ENCODE measurements at places on chromosomes 5 and 9.

DNA sequence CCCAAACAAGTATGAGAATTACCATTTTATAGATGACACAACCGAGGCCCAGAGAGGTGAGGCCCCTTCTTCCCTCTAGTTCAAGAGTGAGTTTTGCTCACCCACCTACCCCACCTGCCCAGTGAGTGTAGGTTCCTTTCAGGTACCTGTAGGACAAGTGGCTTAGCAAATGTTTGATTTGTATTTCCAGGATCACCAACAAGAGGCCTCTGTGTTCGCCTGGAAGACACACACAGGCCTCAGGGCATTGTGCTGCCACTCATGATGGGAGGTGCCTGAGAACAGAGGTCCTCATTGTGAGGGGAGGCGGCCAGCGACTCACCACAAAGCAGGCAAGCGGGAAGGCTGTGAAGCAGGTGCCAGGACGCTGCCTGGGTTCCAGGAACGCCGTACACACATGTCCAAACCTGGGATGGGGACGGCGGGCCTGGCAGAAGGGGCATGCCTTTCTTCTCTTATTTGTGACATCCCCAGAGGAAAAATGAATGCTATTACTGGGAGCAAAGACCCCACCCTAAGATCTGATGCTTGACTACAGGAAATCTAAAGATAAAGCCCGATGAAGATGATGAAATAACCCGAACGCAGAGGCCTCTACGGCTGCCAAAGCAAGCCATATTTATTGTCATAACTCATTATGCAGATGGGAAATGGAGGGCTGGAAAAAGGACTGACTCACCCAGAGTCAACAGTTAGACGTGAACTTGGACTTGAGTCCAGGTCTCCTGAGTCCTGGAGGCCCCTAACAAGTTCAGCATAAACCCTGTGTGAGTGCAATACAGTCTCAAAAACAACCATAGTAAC is 60.2 kb upstream of the SLC25A51 start:
- DNase-seq = peak; percentile 52

GRCh38 chr5:168583742-168584482 is 4.7 kb upstream of the PANK3 start:
- DNase-seq = no peak

DNA sequence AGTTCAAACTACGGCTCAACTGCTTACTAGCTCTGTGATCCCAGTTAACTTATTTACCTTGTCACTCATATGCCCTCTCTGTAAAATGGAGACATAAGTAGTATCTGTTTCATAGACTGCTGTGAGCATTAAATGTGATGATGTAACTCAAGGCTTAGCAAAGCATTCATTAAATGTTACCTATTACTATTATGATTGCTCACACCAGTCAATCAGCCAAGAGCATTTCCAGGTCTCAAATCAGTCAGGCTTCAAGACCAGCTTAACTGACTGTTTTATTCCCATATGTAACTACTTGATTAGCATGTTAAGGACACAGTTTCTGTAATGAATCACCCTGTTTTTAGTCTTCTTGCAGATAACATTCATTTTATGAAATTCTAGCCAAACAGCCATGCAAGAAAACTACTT is 413.3 kb downstream of the MLLT3 start:
- DNase-seq = no peak

GRCh38 chr5:73974871-73975360 is 348.9 kb downstream of the ARHGEF28 start:
- DNase-seq = no peak

GRCh38 chr9:4970970-4971641 is 14.0 kb upstream of the JAK2 start:
- DNase-seq = no peak

DNA sequence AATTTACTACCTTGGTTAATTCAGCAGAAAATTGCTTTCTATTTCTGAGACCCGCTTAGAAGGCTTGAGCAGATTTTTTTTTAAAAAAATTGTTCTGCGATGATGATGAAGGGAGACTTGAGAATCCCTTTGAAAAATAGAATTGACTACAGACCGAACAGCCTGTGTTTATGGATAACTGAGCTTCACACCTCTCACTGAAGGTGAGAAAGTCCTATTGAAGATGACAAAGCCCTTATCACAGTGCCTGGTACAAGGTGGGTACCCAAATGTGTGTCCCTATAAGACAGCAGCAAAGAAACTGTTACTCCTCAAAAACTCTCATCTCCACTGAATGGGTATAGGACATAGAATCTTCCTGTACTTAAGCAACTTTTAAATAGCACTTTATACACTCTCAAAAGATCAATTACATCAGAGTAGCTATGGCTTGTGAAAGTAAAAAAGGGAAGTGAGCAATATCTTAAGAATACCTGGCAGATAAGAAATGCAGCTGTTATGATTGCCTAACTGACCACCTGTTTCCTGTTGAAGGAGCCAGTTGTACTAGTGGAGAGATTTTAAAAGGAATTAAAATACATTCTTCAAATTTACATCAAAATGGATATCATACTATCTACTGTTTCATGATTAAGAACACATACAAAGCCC is 419.7 kb downstream of the CHSY3 start:
- DNase-seq = no peak

DNA sequence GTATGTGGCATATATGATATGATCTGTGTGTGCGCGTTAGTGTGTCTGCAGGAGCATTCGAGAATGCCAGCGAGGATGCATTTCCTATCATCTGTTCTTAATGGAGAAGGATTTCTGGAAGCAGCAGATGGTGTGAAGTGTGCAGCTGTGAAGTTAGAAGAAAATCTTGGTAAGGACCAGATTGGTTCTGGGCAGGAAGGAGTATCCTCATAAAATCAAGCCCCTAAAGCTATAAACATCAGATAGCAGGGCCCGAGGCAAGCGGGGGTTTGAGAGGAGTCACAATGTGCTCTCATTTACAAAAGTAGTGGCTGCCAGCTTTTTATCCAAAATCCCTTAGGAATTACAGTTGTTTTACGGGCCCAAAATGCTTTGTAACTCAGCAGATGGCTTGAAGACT is 40.0 kb downstream of the DAPK1 start:
- no peak for DNase-seq

DNA sequence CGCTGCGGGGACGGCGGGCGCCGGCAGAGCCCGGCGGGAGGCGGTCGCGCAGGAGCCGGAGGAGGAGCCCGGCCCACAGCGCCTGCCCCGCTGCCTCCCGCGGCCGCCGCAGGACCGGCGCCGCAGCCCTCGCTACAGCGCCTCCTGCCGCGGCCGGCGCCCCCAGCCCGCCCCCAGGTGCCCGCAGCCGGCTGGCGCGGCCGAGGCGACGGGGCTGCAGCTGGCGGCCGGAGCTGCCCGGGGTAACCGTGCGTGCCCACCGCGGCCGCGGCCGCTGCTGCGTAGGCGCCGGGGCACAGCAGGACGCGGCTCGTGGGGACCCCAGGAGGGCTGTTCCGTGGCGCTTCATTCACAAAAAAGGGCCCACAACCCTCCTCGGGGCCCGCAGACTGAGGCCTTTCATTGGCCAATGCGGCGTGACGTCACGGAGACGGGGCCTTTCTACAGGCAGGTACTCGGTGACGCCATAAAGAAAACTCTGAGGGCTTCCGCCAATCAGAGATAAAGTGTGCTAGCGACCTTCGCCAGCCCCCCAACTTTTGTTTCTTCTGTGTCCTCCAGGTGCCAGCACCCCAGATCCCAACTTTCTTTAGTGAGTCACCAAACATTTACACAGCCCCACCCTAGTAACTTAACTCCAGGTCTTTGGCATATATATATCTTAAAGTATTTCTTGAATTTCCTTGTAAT is at the start of gene CDC14B:
Gene CDC14B, minus strand, starts transcription at position 353 of the 690 bp plus-strand sequence. CDS start 465 bp downstream, outside the sequence.
- DNase-seq = peak; percentile 94

DNA sequence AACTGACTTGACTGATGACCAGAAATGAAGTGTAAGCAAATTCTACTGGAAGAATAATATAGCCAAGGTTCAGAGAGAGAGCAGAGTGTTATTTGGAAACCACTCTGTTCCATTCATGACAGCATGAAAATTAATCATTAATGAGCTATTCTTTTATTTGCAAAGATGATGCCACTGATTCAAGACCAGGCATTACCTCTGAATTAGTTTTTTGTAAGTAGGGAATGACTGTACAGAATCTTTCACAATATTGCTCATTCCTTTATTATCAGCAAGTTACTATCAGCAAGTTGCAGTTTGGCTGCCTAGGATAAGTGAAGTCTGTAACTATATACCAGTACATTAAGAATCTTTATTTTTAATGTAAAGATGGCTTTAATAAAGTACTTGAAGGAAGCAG is 75.1 kb upstream of the RGMB start:
- DNase-seq = no peak

DNA sequence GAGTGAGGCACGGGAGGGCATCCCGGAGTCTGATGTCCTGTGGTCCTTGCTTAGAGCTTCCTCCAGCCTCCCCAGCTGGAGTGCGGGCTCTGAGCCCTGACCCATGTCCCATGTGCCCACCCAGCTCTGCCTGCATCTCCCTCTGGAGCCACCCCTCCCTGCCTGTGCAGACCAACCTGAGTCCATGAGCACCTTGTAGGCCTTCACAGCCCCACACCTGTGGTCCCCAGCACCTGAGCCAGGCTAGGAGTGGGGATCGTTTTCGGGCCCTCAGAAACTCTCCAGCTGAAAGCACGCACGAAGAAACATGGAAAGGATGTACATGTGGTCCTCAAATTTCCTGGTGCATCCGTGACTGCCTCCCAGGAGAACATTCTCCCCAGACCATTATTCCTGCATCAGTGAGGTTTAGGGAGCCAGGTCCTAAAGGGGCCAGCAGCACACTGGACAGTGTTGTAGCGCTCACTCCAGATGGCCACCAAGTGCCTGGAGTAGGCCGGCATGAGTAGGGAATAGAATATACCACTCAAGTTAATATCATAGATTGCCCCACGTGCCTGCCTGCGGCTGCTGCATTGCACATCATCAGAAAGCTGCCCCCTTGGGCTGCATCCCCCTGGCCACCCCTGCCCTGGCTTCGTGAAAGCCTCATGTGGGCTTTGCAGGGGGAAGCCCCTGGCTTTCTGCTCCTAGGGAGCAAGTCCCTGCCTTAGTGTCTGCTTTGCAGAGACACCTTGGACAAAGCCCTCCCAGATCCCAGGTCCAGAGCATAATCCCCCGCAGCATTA is 80.6 kb downstream of the WNK2 start:
- DNase-seq = no peak

DNA sequence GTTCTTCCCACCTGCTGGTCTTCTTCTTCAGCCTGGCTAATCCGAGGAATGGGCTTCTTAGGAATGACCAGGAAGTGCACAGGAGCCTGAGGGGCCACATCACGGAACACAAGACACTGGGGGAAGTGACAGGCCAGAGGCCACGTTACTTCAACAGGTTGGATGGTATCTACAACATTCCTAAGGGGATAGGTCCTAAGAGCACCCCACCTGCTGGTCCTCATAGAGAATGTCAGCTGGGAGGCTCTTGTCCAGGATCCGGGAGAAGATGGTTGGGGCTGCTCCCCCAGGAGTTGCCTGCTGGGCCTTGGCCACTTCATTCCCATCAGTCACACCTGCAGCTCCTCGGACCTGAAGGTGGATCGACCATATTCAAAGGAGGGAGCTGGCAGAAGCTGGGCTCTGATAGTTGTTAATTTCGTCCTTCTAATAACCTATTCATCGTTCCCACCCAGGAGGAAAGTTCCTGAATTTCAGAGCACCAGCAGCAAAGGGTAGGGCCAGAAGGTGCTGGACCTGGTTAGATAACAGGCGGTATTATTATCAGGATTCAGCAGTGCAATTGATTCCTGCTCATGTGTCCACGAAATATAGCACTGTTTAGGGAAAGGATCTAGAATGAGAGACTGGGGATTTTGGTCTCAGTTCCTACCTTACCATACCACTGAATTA is 1.3 kb downstream of the HINT2 start:
- no peak for DNase-seq

GRCh38 chr5:108093186-108093585 is 288.7 kb downstream of the FBXL17 start:
- DNase-seq = no peak

- DNase-seq = no peak
These were observed 9.3 kb downstream of the PCDHGA12 start for GRCh38 chr5:141439411-141440141.

- no peak for DNase-seq
These were observed 111.2 kb downstream of the LRRC70 start for GRCh38 chr5:62689599-62690368.

GRCh38 chr5:140258873-140259272 is 44.0 kb downstream of the PFDN1 start:
- DNase-seq = no peak

- DNase-seq = no peak
These were observed 32.7 kb upstream of the GABRP start for GRCh38 chr5:170750791-170751190.

DNA sequence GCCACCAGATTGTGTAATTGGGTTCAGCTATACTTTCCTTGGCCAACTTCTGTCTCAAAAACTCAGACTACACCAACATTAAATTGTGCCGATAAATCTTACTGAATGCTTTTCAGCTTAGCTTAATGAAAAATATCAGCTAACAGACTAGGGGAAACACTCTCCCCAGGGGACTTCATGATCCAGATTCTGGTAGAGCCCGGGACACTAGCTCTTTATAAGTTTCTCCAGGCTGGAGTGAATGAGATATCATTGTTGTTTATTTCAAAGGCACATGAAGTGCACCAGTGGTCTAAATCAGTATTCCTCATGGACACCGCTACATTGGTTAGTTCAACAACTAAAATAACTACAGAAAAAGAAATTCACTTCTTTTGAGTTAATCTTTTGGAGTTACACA is 10.5 kb upstream of the LHFPL2 start:
- no peak for DNase-seq

Measured in transverse colon (tissue), 4 donors.